ENCODE measurements at places on chromosomes 5 and 9.

DNA sequence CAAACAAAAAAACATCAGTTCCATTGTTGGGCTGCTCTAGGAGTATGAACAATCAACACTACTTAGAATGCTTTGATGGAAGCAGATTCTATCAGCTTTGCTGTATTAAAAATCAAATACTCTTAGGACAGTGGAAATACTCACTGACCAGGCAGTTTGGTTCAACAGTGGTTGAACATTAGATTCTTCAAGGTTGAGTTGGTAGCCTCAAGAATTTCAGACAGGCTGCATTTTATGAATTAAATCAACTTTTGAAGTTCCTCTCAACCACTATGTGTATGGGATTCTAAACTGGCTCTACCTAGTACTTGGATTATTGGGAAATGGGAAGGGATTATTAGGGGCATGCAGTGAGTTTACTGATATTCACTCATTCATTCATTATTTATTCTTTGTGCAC, 35.0 kb downstream of the ACTBL2 start:
- DNase-seq: no peak

- DNase-seq: no peak
These were observed 710.5 kb downstream of the TLR4 start for GRCh38 chr9:118414676-118415075.

- DNase-seq: no peak
These were observed 61.7 kb upstream of the PSD2 start for GRCh38 chr5:139733698-139734538.

- DNase-seq: no peak
These were observed 103.0 kb upstream of the OSMR start for GRCh38 chr5:38742821-38743220.

DNA sequence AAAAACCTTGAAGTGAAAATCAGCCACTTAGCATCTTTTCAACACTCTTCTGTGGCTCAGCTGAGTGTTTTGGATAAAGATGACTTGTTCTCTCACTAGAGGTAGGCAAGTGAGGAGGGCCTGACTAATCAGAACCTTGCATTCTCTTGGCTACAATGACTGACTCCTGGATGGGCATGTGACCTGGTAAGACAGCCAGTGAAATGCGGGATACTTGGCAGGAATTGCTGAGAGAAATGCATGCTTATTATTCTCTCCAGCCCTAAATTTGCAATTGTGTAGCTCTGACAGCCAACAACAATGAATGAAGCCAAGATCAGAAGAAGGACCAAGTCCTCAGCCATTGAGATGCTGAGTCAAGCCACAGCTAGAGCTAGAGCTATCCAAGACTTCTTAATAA, 490.5 kb upstream of the ZNF608 start:
- no peak for DNase-seq

All from stimulated activated CD8-positive, alpha-beta memory T cell treated with anti-CD3 and anti-CD28 coated beads, Interleukin-7, amount 100 ng/mL, for 1 hour (primary cell).